ENCODE measurements at places on chromosomes 7 and 10. TPM values are rescaled to one million over a fixed set of nuclear protein-coding genes. Genes with fewer than 3 reads are reported as not detected.

Gene ERVW-1
- not detected for total RNA-seq

Gene NPSR1
- not detected for total RNA-seq

Gene TSPAN33
- 6.9 TPM for total RNA-seq

Gene OR13A1
- total RNA-seq, result not detected

Gene CHN2
- 23.9 TPM for total RNA-seq

Gene SERPINE1
- total RNA-seq, result 0.98 TPM

Gene P4HA1
- 14.0 TPM for total RNA-seq

Gene ADRB1
- total RNA-seq, result 0.62 TPM

Gene ASB10
- not detected for total RNA-seq

DNA sequence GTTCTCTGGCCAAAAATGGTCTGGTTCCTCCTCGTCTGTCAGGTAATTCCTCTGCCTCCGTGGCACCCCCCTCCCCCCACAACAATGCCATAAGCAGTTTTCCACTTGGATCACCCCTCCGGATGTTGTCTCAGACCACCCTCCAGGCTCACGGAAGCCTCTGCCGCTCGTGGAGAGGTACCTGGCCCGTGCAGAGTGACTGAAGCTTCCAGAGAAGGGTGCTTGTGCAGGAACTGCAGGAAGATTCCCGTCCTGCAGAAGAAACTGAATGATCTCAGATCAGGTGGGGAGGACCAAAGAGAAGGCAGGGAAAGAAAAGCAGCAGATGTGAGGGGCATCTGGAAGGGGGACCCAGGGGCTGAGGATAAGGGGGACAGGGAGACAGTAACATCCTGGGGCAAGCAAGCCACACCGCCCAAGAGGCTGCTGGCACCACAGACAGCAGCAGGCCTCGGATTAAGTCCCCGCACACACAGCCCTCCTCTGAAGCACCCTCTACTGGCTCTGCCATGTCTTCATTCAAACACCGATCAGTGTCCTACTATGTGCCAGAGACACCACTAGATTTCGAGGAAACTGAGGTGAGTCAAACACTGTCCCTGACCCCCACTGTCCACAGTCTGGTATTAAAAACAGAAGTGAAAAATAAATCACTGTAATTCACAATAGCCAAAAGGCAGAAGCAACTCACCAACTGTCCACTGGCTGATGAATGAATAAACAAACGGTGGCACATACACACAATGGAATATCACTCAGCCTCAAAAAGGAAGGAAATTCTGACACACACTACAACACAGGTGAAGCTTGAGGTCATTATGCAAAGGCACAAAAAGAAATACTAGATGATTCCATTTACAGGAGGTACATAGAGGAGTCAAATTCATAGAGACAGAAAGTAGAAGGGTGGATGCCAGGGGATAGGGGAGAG is 26.4 kb downstream of the KIAA1549 start:
- DNase-seq, result no peak

- DNase-seq, result no peak
Observed at GRCh38 chr7:95229301-95229700, 95.0 kb downstream of the PON1 start.

DNA sequence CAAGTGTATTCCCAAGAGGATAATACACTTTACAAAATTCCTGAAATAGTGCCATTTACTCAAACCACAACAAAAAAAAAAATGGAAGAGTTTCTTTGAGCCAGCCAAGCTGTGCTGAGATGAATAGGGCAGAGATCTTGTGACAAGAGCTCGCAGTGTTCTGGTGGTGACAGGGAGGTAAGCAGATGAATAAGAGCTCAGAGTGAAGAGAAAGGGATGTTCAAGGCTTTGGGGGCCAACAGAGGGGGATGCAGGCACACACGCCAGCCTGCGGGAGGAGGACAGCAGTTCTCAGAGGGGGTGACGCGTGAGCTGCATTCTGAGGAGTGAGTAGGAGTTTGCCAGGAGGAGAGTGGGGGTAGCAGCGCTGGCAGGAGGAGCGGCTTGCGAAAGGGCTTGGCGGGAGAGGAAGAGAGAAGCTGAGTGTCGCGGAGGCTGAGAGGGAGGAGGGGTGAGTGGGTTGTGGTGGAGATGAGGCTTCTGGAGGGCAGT is 194.4 kb upstream of the IMMP2L start:
- DNase-seq, result peak; percentile 11

DNA sequence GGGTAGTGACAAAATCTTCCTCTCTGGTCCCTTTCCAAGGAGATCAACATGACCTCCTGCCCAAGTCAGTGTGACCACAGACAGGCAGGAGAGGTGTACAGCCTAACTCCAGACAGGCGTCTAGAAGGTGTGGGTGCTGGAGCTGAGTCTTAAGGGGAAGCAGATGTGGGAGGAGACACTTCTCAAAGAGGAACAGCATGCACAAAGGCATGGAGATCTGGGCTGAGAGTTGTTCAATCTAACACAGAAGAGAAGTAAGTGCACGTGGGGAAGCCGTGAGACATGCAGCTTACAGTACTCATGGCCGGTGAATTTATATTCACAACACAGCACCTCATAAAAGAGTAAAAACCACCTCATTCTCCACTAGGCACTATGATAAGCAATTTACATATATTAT is 23.8 kb upstream of the GSDME start:
- DNase-seq, result no peak

DNA sequence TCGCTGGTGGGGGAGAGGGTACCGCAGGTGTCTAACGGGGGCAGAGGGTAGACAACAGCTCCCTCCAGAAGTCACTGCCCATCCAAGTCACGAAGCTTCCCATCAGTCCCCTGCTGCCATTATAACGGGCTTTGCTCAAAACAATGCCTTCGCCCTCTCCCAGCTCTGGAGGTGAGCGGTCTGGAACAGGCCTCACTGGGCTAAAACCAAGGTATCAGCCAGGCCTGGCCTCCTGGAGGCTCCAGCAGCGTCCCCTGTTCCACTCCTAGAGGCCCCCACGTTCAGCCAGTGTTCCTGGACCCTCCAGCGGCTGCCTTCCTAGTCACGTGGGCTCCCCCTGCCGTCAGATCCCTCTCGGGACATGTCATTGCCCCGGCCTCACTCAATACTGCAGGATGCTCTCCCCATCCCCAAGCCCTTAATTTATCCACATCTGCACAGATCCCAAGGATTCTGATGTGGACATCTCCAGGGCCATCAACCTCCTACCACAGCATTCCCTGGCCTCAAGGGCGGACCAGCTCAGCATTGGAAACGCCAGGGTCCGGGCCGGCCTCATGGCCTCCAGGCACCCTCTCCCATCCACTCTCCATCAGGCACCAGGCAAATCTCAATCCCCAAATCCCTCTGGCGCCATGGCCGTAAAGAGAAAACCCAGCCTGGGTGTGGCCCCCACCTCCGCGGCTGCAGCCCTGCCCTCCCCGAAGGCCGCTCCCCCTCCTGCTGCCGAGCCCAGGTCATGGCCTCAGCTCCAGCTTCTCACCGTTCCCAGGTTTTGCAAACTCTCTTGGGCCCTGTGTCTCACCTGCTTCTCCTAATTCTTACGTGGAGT is 104.1 kb upstream of the FAM20C start:
- DNase-seq, result no peak

GRCh38 chr7:55449205-55449991 is 84.3 kb downstream of the LANCL2 start:
- DNase-seq, result no peak

DNA sequence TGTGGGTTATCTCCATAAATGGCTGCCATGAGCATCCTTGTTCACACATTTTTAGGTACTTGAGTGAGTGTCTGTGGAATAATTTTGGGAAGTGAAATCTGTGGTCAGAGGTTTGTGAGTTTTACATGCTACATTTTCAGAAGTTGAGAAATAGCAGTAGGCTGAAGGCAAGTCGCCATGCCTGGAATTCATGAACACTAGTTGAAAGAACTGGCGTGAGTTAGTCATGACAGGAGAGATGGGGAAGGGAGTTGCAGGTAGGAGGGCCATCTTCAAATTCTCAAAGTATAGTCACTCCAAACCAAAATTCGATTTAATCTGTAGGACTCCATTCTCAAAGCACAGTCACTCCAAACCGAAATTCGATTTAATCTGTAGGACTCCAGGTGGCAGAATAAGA is 89.6 kb downstream of the EGFR start:
- no peak for DNase-seq

GRCh38 chr7:114345494-114345893 is 69.1 kb upstream of the FOXP2 start:
- no peak for DNase-seq

DNA sequence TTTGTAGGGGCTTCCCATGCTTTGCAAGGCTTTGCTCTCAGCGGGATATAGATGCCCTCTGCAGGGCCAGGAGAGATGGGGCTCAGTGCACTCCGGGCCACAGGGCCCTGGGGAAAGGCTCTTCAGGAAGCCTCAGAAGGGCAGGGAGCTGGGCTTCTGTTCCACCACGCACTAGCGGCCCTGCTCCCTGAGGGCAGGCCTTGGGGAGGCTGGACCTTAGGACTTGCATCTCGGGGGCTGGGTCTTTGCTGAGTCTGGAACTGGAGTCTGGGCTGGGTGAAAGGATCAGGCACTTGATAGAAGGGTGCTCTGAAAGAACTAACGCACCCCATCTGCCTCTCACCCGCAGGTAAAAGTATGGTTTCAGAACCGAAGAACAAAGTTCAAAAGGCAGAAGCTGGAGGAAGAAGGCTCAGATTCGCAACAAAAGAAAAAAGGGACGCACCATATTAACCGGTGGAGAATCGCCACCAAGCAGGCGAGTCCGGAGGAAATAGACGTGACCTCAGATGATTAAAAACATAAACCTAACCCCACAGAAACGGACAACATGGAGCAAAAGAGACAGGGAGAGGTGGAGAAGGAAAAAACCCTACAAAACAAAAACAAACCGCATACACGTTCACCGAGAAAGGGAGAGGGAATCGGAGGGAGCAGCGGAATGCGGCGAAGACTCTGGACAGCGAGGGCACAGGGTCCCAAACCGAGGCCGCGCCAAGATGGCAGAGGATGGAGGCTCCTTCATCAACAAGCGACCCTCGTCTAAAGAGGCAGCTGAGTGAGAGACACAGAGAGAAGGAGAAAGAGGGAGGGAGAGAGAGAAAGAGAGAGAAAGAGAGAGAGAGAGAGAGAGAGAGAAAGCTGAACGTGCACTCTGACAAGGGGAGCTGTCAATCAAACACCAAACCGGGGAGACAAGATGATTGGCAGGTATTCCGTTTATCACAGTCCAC is 5.4 kb downstream of the EMX2 start:
- DNase-seq, result no peak

GRCh38 chr7:130476297-130477150 is 15.4 kb upstream of the MEST start:
- no peak for DNase-seq

GRCh38 chr7:126228356-126229061 is 1024.2 kb downstream of the GRM8 start:
- DNase-seq, result no peak

DNA sequence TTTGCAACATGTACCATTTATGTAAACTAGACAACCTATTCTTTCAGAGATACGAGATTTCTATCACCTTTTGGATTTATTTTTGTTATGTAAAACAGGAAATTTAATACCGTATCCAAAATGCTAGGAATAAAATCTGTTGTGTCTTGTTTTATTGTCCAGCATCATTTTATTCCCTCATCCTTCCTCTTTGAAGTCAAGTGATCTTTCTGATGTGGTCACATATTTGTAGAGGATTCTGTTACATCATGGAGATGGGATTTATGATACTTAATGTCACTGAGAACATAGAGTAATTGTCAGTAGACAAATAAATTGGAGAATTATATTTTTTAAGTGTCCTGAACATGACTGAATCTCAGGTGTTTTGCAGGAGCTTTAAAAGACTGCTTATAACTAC is 64.7 kb downstream of the ZNF277 start:
- DNase-seq, result no peak

GRCh38 chr10:97220355-97220754 is 34.6 kb upstream of the SLIT1 start:
- DNase-seq, result no peak

- DNase-seq, result peak; percentile 73
Observed at GRCh38 chr10:82378146-82378545, 503.2 kb downstream of the NRG3 start.

DNA sequence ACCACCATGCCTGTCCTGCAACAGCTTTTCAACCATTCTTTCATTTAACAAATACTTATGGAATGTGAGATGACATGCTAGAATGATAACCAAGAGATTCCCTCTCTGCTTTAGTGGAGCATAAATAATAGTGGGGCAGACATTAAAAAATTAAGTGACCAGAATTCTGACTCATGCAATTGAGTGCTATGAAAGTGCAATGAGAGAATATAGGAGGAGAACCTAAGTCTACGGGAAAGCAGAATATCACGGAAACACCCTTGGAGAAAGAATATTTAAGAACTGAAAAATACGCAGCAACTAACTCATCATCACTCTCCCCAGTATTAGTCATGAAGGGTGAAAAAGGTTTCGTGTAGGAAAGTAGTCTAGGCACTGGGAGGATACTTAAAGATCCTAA is 7.1 kb downstream of the KIF5B start:
- no peak for DNase-seq

- DNase-seq, result no peak
Observed at GRCh38 chr7:88167223-88167622, 52.6 kb downstream of the SRI start.

- no peak for DNase-seq
Observed at GRCh38 chr10:33537066-33537465, 202.6 kb upstream of the NRP1 start.

- no peak for DNase-seq
Observed at GRCh38 chr10:43870968-43871439, 222.3 kb upstream of the ZNF32 start.
